Stimulated activated CD8-positive, alpha-beta memory T cell treated with anti-CD3 and anti-CD28 coated beads, Interleukin-15, amount 100 ng/mL, for 1 hour (primary cell): ENCODE measurements at places on chromosomes 1 and 21.

GRCh38 chr21:33208534-33208933 is 21.2 kb upstream of the IFNAR2 start:
- DNase-seq, result no peak

DNA sequence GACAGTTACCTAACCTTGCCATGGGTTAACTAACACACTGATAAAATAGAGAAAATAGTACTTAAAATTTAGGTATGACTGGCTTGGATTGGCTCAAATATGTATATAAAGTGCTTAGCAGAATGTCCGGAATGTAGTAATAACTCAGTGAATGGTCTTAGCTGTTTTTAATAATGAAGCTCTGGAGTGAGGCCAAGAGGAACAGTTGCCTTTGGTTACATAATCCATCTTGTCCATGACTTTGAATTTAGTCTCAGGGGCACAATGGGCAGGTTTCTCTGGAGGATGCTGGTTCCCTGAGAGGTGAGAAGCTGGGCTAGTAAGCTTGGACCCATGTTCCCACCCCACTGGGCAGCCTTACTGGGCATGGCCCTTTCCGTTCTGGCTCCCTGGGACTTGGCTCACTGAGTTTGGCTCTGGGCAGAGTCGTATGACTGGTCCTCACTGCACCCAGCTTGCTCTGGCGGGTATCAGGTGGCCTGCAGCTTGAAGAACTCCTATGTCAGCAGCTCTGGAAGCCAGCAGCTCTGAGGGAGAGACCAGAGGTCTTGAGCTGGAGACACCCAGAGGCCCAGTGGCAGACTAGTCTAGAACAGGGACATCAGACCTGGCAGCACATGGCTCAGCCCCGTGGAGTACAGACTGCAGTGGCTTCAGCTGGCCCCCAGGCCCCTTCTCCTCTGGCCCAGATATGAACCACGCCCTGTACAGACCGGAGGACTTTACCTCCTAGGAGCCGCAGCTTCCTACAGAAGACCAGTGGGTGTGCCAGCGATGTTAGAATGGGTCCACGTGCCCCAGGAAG is 40.4 kb downstream of the TENT5C start:
- DNase-seq, result no peak

DNA sequence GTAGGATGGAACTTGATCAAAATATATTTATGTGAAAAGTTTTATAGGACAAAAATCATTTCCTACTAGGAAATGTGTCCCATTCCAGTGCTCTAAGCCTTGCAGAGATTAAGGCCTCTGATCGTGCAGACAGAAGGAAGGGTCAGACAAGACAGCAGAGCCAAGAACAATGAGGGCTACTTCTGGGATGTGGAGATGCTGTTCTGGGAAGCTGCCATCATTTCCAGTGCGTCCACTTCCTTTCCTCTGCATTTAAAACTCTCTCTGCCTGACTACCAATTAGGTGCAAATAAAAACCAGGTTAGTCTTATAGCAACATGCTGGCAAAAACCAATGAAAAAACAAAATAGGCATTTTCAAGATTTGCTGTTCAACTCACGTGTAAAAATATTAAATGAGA is 36.1 kb downstream of the BEND5 start:
- DNase-seq, result no peak

- DNase-seq, result no peak
Observed at GRCh38 chr1:217857061-217857460, 225.9 kb downstream of the SPATA17 start.

DNA sequence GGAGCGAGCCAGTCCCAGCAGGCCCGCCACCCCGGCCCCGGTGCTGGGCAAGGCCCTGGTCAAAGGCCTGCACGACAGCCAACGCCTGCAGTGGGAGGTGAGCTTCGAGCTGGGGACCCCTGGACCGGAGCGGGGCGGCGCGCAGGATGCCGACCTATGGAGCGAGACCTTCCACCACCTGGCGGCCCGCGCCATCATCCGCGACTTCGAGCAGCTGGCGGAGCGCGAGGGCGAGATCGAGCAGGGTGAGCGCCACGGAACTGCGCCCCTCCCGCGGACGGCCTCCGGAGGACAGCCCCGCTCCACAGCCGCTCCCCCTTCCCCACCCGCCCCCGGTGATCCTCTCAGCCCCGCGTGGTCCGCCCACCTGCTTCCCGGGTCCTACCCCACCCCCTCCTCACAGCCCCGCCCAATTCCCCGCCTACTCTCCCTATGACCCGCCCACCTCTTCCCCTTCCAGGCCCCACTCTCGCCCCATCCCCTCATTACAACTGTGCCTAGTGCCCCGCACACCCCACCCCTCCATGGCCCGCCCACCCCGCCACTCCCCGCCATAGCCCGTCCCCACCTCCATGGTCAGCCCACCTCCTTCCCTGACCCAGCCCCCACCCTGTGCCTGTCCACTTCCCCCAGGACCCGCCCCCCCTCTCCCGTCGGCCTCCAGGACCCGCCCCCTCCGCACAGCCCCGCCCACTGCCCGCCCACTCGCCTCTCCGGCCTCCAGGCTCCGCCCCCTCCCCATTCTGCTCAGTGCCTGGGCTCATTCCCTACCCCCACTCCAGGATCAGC is 52.7 kb downstream of the VWA5B1 start:
- DNase-seq, result no peak
